ENCODE measurements at places on chromosomes 5 and 9.

DNA sequence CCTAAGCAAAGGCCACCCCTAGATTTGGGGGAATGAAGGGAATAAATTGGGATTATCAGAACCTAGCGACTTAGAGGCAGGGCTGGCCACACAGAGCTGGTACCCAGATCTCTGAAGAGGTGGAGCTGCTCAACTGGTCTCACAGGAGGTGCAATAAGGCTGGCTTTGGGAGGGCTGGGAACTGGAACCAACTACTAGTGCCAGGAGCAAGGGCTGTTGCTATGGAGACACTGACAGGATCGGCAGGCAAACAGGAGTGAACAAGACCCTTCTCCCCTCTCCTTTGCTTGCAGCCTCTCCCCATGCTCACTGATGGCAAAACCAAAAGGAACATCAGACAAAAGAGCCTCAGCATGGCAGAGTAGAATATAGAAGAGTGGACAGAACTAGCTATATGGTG is 17.0 kb upstream of the WHRN start:
- no peak for DNase-seq

DNA sequence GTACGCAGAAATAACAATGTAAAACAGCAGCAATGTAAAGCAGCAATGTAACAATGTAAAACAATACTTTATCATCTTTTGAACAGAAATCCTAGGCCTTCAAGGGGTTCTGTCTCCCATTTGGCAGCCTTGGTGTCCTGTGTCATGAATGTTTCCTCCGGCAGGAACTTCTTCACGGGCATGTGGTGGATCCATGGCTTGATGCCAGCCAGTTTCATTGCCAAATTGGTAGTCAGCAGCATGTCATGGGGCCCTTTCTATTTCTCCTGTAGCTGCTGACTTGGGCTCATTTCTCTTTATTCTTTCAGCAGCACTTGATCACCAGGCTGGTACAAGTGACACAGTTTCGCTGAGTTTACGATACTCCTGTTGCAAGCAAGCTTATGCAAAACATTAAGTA is 275.3 kb downstream of the HTR1A start:
- DNase-seq = no peak

DNA sequence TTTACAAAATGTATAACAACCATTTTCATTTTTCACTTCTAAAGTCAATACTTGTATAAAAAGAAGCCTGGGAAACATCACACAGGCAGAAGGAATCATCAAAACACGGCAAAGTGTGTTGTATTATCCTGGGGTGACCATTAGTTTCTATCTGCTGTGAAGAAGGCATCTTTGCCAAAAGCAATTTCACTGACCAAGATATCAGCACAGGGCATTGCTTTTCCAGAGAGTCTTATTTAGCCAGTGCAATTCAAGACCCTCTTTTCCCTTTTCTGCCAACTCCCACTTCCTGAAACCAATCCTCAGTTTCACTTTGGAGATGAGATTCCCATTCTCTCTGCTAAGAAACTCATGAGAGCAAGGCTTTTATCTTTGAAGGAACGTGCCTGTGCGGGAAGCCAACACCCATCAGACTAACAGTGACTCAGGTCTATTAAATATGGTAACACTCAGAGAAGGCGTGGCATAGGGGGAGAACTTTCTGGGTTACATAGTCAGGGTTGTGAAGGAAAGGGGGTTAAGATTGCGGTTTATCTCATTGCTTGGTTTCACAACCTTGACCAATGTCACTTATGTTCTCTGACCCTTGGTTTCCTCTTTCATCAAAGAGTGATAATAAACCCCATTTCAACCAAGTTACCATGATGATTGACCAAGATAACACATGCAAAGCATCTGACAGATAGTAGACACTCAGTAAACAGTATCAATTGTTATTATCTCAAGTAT is 666.9 kb upstream of the KLF4 start:
- no peak for DNase-seq

- DNase-seq = peak; percentile 75
These were observed 66.7 kb downstream of the PSD2 start for GRCh38 chr5:139862313-139862712.

GRCh38 chr5:16271851-16272250 is 92.3 kb upstream of the MARCHF11 start:
- no peak for DNase-seq

Data from stromal cell of bone marrow (primary cell).